Heart left ventricle (tissue), 16 donors: ENCODE measurements at places on chromosomes 11 and 22.

GRCh38 chr11:126669416-126669815, 313.9 kb downstream of the ST3GAL4 start:
- DNase-seq = no peak
- H3K4me3 ChIP-seq = no peak overlapping the region
- no peaks in the 10 kb centered on the region for H3K27me3 ChIP-seq

GRCh38 chr11:71251761-71252268, 562 bp downstream of the SHANK2 start:
- H3K27ac ChIP-seq = no peak overlapping the region
- peak overlapping the region; percentile 49 for H3K4me3 ChIP-seq
- peaks cover 8% of the 10 kb centered on the region for H3K4me1 ChIP-seq
- peaks cover 84% of the 10 kb centered on the region for H3K27me3 ChIP-seq

DNA sequence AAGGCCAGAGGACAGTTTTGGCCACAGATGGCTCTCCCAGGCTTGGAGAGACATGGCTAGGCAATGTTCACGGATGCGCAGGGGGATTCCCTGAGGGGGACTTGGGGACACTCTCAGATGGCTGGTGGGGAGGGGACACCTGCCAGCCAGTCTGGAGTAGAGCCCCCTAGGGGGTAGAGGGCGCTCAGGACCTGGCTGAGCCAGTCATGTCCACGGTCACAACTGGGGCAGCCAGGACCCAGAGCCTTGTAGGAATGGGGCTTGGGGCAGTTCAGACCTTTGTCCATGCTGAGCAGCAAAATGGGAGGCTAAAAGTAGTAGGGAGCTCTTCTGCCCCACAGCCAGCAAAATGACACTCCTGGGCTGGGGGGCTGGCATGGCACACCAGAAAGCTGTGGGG, 1.7 kb downstream of the CSDC2 start:
- H3K27ac ChIP-seq = peak overlapping the region; percentile 98
- H3K4me3 ChIP-seq = peak overlapping the region; percentile 40
- no peaks in the 10 kb centered on the region for H3K27me3 ChIP-seq
- H3K36me3 ChIP-seq = no peaks in the 10 kb centered on the region

- no peaks in the 10 kb centered on the region for H3K4me1 ChIP-seq
- peaks cover 5% of the 10 kb centered on the region for H3K36me3 ChIP-seq
- peak overlapping the region; percentile 23 for H3K27ac ChIP-seq
- no peaks in the 10 kb centered on the region for H3K27me3 ChIP-seq
- no peak overlapping the region for H3K4me3 ChIP-seq
Measured at GRCh38 chr22:26527574-26528465, 15.5 kb upstream of the TFIP11 start.

GRCh38 chr11:71103266-71103665, 149.1 kb downstream of the SHANK2 start:
- no peak overlapping the region for H3K4me3 ChIP-seq
- no peaks in the 10 kb centered on the region for H3K36me3 ChIP-seq
- no peak for DNase-seq
- H3K27ac ChIP-seq = no peak overlapping the region
- no peaks in the 10 kb centered on the region for H3K4me1 ChIP-seq

GRCh38 chr11:110896358-110896757, 184.1 kb upstream of the ARHGAP20 start:
- DNase-seq = no peak
- H3K36me3 ChIP-seq = no peaks in the 10 kb centered on the region
- H3K27ac ChIP-seq = no peak overlapping the region
- H3K27me3 ChIP-seq = no peaks in the 10 kb centered on the region
- no peak overlapping the region for H3K4me3 ChIP-seq

DNA sequence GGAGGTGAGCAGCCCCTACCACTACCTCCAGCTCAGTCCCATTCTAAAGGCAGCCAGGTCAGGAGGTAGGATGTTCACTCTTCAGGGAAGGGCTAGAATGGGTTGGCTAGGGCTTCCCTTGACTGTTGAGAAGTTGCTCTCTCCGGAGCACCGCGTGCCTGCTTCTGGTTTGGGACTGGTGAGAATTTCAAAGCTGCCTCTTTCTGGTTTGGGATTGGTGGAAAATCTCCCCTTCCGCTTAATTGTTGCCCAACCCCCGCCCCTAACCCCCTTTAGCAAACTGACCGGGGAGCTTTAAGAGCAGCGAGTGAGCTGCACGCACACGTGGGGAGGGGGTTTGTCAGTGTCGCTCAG, 686 bp downstream of the USP2 start:
- peaks cover 17% of the 10 kb centered on the region for H3K4me1 ChIP-seq
- H3K27ac ChIP-seq = peak overlapping the region; percentile 71
- H3K4me3 ChIP-seq = peak overlapping the region; percentile 53
- no peak for DNase-seq
- H3K27me3 ChIP-seq = no peaks in the 10 kb centered on the region

DNA sequence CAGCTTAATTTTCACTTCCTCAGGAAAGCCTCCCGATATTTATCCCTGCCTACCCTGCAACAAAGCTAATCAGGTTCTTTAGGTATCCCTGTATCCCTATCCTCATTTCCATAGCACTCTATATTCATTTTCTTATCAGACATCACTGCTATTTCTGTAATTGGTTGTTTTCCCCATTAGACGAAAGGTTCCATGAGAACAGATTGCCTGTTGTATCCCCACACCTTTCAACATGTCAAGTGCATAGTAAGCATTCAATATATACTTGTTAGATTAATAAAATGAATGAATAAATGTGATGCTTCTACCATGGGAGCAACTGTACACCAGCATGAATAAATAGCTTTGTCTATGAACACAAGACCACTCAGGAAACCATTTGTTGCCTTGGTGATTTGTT, 499.8 kb downstream of the DLG2 start:
- H3K27ac ChIP-seq = no peak overlapping the region
- H3K36me3 ChIP-seq = no peaks in the 10 kb centered on the region
- no peaks in the 10 kb centered on the region for H3K4me1 ChIP-seq
- H3K27me3 ChIP-seq = no peaks in the 10 kb centered on the region
- no peak for DNase-seq
- no peak overlapping the region for H3K4me3 ChIP-seq

DNA sequence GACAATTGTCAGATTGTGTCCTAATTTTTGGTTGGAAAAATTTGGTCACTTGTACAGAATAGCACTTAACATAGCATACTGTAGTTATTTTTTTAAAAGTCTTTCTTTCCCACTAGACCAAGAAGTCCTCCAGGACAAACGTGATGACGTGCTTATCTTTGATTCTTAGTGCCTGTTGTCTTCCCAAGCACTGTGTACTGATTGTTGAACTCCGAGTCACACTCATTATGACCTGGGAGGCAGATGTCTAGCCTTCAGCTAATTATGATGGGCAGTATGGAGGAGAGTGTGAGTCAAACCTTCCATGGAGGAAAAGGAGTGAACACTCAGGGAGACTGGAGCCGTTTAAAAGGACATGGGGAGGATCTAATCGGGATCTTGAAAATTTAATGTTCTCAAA, 119.8 kb downstream of the SPON1 start:
- no peak for DNase-seq
- no peak overlapping the region for H3K27ac ChIP-seq

- H3K36me3 ChIP-seq = no peaks in the 10 kb centered on the region
- no peak for DNase-seq
- no peak overlapping the region for H3K4me3 ChIP-seq
- no peaks in the 10 kb centered on the region for H3K4me1 ChIP-seq
- H3K27me3 ChIP-seq = peaks cover 47% of the 10 kb centered on the region
- no peak overlapping the region for H3K27ac ChIP-seq
Measured at GRCh38 chr22:30250039-30250565, 3.5 kb upstream of the LIF start.

- H3K36me3 ChIP-seq = no peaks in the 10 kb centered on the region
- H3K27ac ChIP-seq = no peak overlapping the region
- no peak for DNase-seq
- H3K27me3 ChIP-seq = peaks cover 16% of the 10 kb centered on the region
- no peak overlapping the region for H3K4me3 ChIP-seq
Measured at GRCh38 chr11:119615003-119615881, 113.8 kb downstream of the NECTIN1 start.

GRCh38 chr22:23574371-23574811, 5.7 kb downstream of the IGLL1 start:
- DNase-seq = no peak
- H3K27me3 ChIP-seq = no peaks in the 10 kb centered on the region
- H3K27ac ChIP-seq = no peak overlapping the region
- no peaks in the 10 kb centered on the region for H3K36me3 ChIP-seq

- H3K36me3 ChIP-seq = peaks cover 2% of the 10 kb centered on the region
- DNase-seq = no peak
- H3K27ac ChIP-seq = no peak overlapping the region
- no peak overlapping the region for H3K4me3 ChIP-seq
Measured at GRCh38 chr22:49767355-49768062, 60.2 kb downstream of the BRD1 start.

- H3K27ac ChIP-seq = no peak overlapping the region
- peaks cover 17% of the 10 kb centered on the region for H3K36me3 ChIP-seq
- H3K4me1 ChIP-seq = peaks cover 5% of the 10 kb centered on the region
- peak overlapping the region; percentile 78 for H3K4me3 ChIP-seq
Measured at GRCh38 chr11:27363576-27364117, 632 bp upstream of the CCDC34 start.

DNA sequence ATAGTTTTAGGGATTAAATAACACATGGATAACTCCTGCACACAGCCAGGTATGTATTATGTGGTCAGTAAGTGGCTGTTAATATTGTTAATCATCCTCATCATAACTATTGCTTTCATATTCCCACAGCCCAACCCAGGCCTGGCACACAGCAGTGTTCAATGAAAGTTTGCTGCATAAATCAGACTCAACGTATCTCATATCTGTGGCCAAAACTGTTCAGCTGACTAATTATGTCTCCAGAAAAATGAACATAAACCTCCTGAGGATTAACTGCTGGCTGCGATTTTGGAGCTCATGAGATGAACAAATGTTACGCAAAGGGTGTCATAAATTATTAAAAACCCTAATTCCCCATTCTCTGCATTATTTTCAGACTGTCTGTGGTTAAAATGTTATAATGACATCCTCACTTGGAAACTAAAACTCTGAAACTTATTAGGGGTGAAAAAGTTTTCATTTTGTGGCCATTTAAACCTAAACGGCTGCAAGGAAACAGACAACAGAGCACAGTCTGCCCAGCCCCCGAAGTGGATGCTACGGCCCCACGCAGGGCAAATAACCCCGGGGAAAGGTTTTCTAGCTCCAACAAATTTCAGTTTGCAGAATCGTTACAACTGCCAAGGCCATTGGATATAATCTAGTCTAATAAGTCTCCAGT, 17.3 kb downstream of the ABCC8 start:
- no peak overlapping the region for H3K4me3 ChIP-seq
- no peaks in the 10 kb centered on the region for H3K27me3 ChIP-seq
- no peak for DNase-seq
- H3K27ac ChIP-seq = no peak overlapping the region

DNA sequence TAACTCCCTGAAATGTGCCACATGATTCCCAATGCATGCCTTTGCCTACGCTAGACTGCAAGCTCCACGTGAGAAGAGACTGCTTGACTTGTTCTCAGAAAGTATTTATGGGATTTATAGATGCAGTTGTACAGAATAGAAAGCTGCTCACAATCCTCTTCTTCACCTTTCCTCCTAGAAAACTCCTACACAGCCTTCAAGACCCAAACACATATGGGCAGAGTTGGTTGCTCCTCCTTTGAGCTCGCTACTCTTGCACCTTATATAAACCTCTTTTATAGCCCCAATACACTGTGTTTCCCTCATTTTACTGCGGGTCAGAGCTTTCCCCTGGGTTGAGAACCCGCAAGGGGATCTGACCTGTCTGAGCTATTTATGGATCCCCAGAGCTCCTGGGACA, 16.4 kb downstream of the C1QTNF6 start:
- H3K27ac ChIP-seq = no peak overlapping the region
- no peaks in the 10 kb centered on the region for H3K27me3 ChIP-seq
- no peaks in the 10 kb centered on the region for H3K36me3 ChIP-seq
- no peak for DNase-seq
- H3K4me1 ChIP-seq = peaks cover 26% of the 10 kb centered on the region
- H3K4me3 ChIP-seq = no peak overlapping the region

DNA sequence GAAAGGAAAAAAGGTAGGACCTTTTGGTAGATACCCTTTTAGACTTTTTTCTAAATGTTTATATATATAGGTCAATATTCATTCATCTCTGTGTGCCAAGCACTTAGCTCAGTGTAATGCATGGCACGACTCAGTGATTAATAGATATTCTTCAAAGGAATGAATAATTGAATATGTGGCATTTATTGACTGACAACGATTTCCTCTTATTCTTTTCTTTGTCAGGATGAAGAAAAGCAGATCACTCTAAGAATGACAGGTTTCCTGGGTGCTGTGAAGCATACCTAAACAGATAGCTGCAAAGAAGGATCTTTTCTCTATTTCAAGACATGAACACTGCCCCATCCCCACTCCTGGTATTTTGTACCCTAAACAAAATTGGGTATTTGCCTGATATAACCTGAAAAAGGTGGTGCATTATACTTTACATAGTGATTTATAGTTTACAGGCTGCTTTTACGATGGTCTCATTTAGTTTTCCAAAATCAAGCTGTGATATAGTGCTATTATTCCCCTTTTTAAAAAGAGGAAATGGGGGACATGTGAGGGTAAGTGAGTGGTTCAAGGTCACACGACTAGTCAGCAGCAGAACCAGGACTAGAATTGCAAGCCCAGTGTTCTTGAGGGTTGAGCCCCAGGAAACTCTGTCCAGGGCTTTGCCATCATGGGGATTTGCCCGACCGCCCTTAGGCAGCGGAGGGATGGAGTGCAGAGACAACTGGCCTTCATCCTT, 32.9 kb upstream of the CLMP start:
- no peaks in the 10 kb centered on the region for H3K4me1 ChIP-seq
- DNase-seq = no peak
- H3K36me3 ChIP-seq = no peaks in the 10 kb centered on the region
- no peak overlapping the region for H3K4me3 ChIP-seq
- H3K27me3 ChIP-seq = peaks cover 6% of the 10 kb centered on the region
- H3K27ac ChIP-seq = no peak overlapping the region

GRCh38 chr22:29879753-29880152, 3.2 kb upstream of the MTMR3 start:
- no peak for DNase-seq
- H3K27me3 ChIP-seq = no peaks in the 10 kb centered on the region
- no peaks in the 10 kb centered on the region for H3K36me3 ChIP-seq
- H3K27ac ChIP-seq = no peak overlapping the region
- no peak overlapping the region for H3K4me3 ChIP-seq

DNA sequence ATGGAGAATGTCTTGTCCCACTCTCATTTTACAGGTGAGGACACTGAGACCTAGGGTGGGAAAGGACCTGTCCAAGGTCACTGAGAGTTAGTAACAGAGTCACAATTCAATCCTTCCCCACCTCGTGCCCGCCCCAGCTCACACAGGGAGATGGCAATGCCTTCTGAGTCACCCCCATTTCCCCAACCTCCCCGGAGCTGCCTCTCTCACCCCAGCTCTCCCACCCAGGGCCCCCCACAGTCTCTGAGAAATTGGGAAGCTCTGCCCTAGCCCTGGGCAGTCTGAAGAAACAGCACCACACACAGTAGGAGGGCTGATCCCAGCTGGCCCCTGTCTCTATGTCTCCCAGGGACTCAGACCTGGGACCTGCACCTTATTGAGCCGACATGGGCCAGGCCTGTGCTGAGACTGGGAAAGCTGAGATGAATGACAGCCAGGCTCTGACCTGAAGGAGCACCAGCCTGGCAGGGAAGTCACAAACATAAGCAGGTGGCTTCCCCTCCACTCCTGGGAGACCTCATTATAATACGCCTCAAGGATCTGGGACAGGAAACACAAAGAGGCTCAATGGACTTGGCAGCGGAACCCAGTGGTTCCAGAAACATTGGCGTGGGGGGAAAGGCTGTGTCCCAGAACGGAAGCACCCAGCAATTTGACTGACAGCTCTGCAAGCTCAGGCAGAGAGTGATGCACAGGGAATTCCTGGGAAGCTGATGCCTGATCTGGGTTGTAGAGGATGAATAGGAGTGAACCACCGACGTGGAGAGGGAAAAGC, 51.0 kb downstream of the CD6 start:
- no peak for DNase-seq
- no peaks in the 10 kb centered on the region for H3K4me1 ChIP-seq
- H3K4me3 ChIP-seq = no peak overlapping the region
- no peak overlapping the region for H3K27ac ChIP-seq
- peaks cover 18% of the 10 kb centered on the region for H3K27me3 ChIP-seq
